ENCODE measurements at places on chromosomes 2 and 18. TPM values are rescaled to one million over a fixed set of nuclear protein-coding genes. Genes with fewer than 3 reads are reported as not detected.

DYNC1I2 gene
- 40.0 TPM for total RNA-seq

SCYGR3 gene
- not detected for total RNA-seq

C2orf76 gene
- 9.6 TPM for total RNA-seq

G6PC2 gene
- total RNA-seq: not detected

SPC25 gene
- 32.0 TPM for total RNA-seq

KCNG3 gene
- total RNA-seq: 1.5 TPM

EML6 gene
- 1.2 TPM for total RNA-seq

UGT1A7 gene
- total RNA-seq: not detected

ATP8B1 gene
- total RNA-seq: 0.18 TPM

PLA2R1 gene
- not detected for total RNA-seq

EFR3B gene
- 0.16 TPM for total RNA-seq

PHOSPHO2 gene
- 3.2 TPM for total RNA-seq

RIT2 gene
- not detected for total RNA-seq

CGREF1 gene
- total RNA-seq: 3.7 TPM

ZNF532 gene
- total RNA-seq: 1.8 TPM

CENPA gene
- 33.6 TPM for total RNA-seq

ALPG gene
- total RNA-seq: not detected

WNT6 gene
- 0.25 TPM for total RNA-seq

FAM117B gene
- 17.2 TPM for total RNA-seq

DES gene
- not detected for total RNA-seq
